Stimulated activated CD4-positive, alpha-beta T cell treated with anti-CD3 and anti-CD28 coated beads, Interleukin-12 subunit alpha, Interleukin-12 subunit beta, amount 100 ng/mL, for 24 hours (primary cell): ENCODE measurements at places on chromosomes 6 and 20.
A peak's percentile ranks its signal among the peaks of the same experiment; 100 is the strongest.

DNA sequence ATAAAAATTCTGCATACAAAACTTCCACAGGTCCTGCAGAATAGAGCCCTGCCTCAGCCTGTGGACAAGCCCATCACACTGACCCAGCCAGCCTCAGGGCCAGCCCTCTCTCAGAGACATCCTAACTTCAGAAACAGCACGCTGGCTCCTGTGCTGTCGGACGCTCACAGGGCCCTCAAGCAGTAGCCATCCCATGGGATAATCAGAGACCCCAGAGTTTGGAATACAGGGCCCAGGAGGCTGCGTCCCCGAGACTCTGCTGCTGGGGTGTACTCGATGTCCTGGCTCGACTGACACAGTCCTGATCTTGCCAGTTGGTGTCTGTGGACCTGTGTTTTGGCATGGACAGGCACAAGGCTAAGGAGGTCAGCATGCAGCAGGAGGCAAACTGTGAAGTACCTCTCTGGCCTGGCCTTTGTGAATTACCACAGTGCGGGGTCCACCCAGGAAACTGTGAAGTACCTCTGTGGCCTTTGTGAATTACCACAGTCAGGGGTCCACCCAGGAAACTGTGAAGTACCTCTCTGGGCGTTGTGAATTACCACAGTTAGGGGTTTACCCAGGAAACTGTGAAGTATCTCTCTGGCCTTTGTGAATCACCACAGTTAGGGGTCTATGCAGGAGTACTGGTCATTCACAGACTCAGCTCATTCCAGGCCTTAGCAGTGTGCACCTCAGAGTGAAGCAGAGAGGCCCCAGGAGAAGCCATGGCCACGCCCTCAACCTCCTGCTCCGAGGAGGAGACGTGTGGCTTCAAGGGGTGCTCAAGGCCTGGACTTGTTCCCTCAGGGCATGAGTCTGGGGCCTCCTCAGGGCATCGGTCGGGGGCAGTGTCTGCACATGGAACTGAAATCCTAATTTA lies 212.4 kb downstream of the SYNDIG1 start:
- no peak for DNase-seq

GRCh38 chr6:53793318-53794136 lies 1.3 kb upstream of the LRRC1 start:
- peak; percentile 27 for DNase-seq

DNA sequence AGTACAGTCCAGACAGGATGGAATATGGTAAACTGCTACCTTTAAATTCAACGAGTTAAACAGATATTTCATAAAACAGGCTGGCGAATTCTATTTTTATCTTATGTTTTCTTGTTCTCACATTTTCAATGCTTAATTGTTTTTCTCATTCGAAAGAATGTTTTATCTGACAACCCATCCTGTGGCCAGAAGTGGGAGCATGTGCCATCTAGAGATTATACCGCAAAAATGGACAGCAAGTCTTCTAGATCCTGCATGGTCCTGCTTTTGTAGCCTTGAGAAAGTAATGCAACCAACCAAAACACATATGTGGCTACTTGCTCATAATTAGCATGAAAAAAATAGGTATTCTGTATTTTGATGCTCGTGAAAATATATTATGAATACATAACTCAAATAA lies 30.7 kb downstream of the TUBB2B start:
- DNase-seq = no peak

GRCh38 chr20:7038029-7038428 lies 270.5 kb downstream of the BMP2 start:
- no peak for DNase-seq

DNA sequence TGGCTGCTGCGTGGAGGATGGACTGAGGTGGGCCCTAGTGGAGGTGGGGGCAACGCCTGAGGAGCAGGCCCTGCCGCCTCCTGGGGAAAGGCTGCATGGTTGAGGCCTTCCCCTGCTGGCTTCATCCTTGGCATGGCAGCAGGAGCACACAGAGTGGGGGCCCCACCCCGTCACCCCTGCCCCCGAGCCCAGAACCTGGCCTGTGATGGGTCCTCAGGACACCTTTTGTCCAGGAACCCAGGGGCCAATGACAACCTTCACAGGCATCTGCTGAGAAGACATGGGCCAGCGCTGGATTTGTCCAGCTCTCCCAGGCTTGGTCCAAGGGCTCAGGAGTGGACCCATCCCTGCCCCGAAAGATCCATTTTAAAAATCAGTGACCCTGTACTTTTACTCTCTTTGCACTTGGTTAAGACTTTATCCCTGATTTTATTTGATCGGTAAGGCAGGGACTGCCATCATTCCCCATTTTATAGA lies 575 bp upstream of the SLC17A9 start:
- DNase-seq = no peak

- DNase-seq = no peak
Observed at GRCh38 chr6:50826803-50827202, 8.1 kb downstream of the TFAP2B start.

DNA sequence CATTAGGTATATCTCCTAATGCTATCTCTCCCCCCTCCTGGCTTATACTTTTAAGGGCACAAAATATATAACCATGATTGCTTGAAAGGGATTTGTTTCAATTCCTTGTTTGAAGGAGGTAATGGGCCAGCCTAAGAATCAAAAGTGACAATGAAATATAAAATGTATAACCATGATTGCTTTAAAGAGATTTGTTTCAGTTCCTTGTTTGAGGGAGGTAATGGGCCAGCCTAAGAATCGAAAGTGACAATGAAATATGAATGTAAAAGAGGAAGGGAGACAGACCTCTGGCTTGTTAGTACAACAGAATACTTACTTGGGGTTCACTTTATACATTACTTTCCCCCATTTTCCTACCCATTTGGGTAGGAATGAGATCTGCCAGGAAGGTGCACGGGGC lies 55.5 kb downstream of the FOXC1 start:
- no peak for DNase-seq

- DNase-seq = no peak
Observed at GRCh38 chr6:52333840-52334200, 28.1 kb upstream of the PAQR8 start.

DNA sequence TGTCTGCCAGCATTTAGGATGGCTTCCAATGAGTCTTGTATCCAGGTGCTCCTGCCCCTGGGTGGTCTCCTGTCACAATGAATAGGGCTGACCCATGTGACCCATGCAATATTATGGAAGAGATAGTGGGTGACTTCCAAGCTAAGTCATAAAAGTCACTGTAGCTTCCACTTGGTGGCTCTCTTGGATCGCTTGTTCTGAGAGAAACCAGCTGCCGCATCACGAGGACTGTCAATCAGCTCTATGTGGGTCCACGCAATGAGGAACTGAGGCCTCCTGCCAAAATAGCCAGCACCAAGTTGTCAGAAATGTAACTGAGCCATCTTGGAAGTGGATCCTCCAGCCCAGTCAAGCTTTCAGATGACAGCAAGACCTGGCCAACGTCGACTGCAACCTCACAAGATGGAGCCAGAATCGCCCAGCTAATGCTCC lies 14.9 kb upstream of the MATN4 start:
- DNase-seq = no peak

GRCh38 chr6:112432853-112433252 lies 85.7 kb downstream of the RFPL4B start:
- DNase-seq = no peak

GRCh38 chr6:75117701-75118100 lies 88.2 kb downstream of the COL12A1 start:
- no peak for DNase-seq

DNA sequence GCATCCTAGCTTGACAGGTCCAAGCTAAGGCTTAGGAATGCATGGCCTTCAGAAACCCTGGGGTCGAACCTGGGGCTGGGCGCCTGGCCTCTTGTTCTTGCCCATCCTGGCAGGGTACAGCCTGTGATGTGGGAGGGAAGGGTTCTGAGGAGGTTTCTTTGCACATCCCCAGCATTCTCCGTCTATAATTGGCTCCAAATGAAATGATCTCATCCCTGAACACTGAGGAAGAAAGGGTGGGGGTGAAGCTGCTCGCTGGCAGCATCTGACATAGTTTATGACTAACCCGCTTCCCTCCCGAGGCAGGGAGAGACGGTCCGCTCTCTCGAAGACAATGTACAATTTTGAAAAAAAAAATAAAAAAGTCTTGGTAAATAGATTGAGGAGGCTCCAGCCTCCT lies 67.1 kb upstream of the ZNFX1 start:
- DNase-seq = no peak

DNA sequence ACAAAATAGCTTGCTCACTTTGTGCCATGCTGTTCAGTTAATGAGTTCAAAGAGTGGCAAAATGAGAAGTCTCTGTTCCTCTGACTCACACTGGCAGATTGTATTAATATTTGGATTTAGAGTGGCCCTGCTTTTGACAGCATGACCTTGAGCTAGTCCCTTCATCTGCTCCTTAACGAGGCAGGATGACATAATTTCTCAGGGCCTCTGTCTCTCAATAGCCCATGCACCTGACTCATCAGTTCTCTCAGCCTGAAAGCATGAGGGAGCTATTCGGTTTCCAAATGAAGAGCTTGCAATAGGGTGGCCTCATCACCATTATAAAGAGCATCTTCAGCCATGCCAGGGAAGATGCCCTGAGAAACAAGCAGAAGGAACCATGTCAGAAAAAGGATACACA lies 38.2 kb downstream of the CAP2 start:
- no peak for DNase-seq

DNA sequence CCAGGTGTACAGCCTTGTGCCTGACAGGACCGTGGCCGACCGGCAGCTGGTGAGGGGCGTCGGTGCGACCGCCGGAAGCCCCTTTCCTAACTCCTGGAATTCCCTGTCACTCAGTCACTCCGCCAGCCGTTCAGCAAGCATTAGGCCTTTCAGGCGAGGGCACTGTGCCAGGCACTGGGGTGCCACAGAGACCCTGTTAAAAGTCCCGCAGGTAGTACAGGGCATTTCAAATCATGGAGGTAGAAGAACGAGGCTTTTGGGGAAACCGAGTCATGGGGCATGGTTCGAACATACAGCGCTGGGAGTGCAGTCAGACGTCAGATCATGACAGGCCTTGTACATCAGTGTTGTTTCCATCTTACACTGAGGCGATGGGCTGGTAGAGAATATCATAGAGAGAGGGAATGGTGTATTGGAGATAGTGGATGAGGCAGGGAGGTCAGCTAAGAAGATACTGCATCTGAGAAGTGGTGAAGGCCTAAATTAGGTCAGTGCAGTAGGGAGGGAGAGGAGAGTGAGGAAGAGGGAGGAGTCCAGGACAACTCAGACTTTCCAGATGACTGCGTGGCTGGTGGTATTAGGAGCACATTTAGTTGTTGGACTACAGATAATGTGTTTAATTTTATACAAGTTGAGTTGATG lies 892 bp upstream of the DXO start:
- no peak for DNase-seq

- no peak for DNase-seq
Observed at GRCh38 chr20:2967841-2968240, 75.6 kb upstream of the GNRH2 start.

GRCh38 chr6:100152201-100152600 lies 158.2 kb upstream of the MCHR2 start:
- no peak for DNase-seq

GRCh38 chr6:46909371-46909770 lies 12.4 kb downstream of the ADGRF5 start:
- no peak for DNase-seq

DNA sequence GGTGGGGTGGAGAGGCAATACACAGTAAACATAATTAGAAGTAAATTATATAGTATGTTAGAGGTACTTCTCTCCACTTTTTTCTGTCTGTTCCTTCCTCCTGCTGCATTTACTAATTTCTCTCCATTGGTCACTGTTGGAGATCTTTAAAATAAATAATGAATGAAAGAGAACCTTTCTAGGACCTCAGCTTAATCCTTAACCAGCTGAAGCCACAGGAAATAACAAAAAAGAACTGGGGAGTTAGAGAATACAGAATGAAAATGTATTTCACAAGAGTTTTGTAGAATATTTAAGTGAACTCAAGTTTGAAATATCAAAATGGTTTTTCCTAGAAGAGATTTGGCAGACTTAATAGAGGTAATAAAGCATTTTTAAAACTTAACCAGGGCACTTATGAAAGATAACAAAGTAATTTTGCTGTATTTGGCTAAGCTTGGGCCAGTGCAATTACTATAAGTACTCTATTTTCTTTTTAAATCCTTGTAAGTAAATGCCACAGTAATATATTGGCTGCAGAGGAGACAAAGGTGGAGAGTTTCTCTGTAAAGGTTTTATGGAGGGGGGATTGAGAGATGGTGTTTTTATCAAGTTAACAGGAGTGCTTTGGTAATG lies 405.0 kb downstream of the CDKAL1 start:
- DNase-seq = no peak

GRCh38 chr6:27452496-27452897 lies 20.4 kb downstream of the ZNF184 start:
- no peak for DNase-seq

GRCh38 chr6:165668951-165669350 lies 5.9 kb upstream of the PDE10A start:
- no peak for DNase-seq

DNA sequence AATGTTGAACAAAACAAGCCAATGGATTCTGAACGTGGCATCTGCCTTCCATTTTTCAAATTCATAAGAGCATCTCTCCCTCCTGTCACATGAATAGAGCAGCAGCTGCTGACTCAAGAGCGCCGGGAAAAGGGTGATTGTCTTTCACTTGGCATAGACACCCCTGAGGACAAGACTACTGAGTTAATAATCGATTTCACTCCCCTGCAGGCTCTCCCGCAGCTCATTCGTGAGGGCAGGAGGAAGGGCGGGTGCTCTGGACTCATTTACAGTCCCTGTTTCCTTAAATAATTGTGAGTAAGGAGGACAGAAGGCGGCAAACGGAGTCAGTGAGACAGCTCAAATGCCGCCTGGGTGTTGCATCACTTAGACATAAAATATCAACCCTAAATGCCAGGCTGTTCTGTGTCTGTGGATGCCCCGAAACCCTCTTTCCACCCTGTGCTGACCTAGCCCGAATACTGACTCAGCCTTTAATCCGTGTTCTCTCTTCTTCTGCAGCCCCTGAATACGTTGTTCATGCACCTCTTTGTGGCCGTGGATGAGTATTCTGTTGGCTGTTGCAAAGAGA lies 21.6 kb downstream of the CFAP61 start:
- no peak for DNase-seq

DNA sequence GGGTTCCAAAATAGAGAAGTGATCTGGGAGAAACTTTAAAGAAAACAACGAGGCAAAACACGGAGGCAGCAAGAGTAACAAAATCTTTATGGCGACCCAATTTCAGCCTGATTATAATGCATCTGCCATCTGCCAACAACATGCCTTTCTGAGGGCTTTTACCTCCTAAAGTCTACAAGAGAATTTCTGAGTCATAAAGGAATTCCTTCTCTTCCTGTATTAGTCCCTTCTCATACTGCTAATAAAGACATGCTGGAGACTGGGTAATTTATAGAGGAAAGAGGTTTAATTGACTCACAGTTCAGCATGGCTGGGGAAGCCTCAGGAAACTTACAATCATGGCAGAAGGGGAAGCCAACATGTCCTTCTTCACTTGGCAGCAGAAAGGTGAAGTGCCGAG lies 226.6 kb downstream of the HACE1 start:
- no peak for DNase-seq

- DNase-seq = no peak
Observed at GRCh38 chr20:18852318-18852717, 38.7 kb downstream of the SCP2D1 start.

GRCh38 chr6:5462856-5463255 lies 201.5 kb downstream of the FARS2 start:
- no peak for DNase-seq

GRCh38 chr20:41654292-41654691 lies 36.1 kb upstream of the CHD6 start:
- DNase-seq = no peak

- DNase-seq = no peak
Observed at GRCh38 chr6:38171997-38172738, 352.6 kb downstream of the ZFAND3 start.
